Stimulated activated CD8-positive, alpha-beta memory T cell treated with anti-CD3 and anti-CD28 coated beads, Interleukin-7, amount 100 ng/mL, for 48 hours (primary cell): ENCODE measurements at places on chromosomes 4 and X.

DNA sequence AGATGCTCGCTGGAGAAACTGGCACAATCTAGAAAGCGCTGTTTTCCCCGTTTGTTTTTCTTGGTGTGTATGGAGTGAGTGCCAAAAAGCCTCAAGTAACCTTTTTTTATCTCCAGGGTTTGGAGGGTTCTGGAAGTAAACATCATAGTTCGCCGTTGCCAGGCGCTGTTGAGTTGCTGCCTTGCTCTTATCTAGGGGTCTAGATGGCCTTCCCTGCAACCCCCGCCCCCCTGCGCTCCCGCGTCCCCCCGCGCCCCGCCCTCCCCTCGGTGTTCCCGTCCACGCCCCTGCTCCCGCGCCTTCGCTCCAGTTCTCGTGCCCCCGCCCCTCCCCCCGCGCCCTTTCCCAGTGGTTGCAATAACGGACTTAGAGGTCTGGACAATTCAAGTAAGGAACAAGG, 555 bp upstream of the GCNA start:
- DNase-seq: no peak

- no peak for DNase-seq
Measured at GRCh38 chr4:3807311-3807710, 41.1 kb downstream of the ADRA2C start.

GRCh38 chrX:22186165-22186564, 86.5 kb upstream of the CBLL2 start:
- no peak for DNase-seq

- DNase-seq: no peak
Measured at GRCh38 chr4:118331352-118331751, 21.5 kb downstream of the PRSS12 start.

DNA sequence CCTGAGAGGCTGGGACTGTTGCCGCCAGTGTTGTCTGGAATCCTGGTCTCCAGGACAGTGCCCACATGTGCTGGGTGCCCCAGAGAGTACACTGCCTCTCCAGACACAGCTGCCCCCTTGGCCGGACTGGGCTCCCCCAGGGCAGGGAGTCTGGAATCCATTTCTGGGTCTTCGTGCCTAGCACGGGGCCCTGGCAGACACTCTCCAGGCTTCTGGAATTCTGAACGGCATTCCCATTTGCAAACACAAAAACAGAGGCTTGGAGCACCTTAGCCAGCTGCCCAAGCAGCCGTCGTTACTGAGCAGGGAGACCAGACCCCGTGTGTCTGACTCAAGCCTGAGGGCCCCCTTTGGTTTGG, 20.8 kb downstream of the HMX1 start:
- DNase-seq: no peak

GRCh38 chr4:108010167-108010566, 20.5 kb downstream of the HADH start:
- DNase-seq: no peak

GRCh38 chrX:153598541-153599191, at the start of gene CCNQ:
Gene CCNQ (minus strand): TSS chrX:153599139. CDS start chrX:153599073, 66 bp downstream.
- DNase-seq: no peak

- no peak for DNase-seq
Measured at GRCh38 chr4:47340914-47341313, 122.6 kb downstream of the COMMD8 start.

DNA sequence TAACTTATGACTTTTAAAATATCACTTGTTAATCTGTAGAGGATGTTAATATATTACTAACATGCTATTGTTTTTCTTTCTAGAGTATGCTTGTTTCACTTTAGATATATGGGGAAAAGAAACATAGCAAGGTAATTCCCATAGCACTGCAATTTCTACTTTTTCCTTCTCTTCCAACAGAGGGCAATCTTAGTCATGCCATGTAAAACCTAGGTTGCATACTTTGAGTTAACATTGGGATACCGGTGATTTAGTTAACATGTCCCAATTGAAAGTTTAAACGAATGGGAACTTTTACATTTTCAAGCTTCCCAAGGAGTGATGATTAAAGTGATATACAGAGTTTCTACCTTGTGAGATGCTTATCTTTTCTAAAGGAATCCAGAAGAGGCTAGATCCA, 89.4 kb upstream of the IL13RA1 start:
- no peak for DNase-seq

DNA sequence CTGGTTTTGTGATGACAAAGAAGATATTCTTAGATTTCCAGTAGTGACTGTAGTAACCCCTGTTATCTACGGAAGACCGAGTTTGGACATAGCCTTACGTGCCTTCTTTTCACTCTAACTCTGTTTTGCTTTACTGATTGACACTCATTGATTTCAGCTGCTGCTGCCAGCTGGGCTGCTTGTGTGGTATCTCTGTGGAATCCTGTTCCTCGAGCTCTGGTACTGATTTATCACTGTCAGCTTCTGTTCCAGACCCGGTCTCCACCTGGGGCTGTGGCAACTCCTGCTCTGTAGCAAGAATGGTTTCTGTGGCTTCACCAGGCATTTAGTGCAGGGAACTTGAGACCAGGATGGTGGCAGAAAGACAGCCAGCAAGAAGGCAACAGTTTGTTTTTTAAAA, 24.6 kb upstream of the LAP3 start:
- no peak for DNase-seq

- no peak for DNase-seq
Measured at GRCh38 chr4:104919406-104919805, 227.3 kb upstream of the TET2 start.

DNA sequence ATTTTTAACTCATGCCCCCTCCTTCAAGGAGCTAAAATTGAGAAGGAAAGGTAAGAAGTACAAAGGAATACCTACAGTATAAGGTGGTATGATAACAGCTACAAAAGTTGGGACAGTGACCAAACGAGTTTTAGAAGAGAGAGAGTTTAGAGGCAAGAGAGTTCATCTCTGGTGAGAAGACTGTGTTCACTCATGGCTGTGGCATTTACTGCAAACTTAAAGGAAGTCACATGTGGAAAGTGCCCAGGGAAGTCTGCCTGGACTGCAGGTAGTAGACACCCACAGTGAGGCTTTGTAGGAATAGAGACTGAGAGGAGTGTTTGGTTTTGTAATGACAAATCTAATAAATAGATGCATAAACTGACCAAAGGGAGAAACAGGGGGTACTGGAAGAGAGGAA, 493.5 kb downstream of the IL15 start:
- no peak for DNase-seq

GRCh38 chrX:76555816-76556215, 128.3 kb downstream of the MAGEE1 start:
- DNase-seq: no peak

GRCh38 chr4:16579866-16580265, 318.6 kb downstream of the LDB2 start:
- DNase-seq: no peak

DNA sequence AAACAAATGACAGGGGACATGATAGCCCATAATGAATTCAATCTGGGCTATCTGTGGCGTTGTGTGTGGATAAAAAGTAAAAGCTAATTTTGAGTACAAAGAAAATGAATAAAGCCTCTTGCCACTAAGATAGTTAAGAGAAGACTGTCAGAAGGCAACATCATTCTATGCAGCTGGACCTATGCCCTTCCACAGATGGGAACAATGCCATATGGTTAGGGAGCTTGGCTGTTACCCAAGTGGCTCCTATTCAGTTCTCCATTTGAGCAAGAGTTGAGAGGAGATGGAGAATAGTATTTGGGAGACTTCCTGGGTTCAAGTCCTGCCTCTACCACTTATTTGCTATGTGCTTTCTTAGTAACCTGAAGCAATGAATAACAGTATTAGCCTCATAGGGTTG, 107.7 kb downstream of the ANXA3 start:
- DNase-seq: no peak
